T-helper 1 cell (primary cell): ENCODE measurements at places on chromosomes 11 and 22.

DNA sequence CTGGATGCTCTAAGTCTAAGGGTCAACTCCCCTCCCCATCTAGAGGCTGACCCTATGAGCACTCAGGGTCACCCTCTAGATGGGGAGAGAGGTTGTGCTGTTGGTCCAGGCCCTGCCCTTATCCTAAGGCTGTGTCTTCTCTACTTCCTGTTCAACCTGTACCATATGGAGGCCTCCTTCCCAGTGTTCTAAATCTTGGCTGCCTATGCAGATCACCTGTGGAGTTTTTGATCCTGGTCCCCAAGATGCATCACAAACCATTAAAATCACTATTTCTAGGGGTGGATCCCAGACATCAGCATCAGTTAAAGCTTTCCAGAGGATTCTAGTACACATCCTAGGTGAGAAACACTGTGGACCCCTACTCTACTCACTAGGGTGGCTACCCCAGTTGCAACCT lies 26.2 kb downstream of the LARGE1 start:
- DNase-seq: no peak

- DNase-seq: no peak
Measured at GRCh38 chr22:40220316-40221054, 42.8 kb downstream of the TNRC6B start.

- no peak for DNase-seq
Measured at GRCh38 chr11:9590717-9591116, 17.2 kb downstream of the WEE1 start.

DNA sequence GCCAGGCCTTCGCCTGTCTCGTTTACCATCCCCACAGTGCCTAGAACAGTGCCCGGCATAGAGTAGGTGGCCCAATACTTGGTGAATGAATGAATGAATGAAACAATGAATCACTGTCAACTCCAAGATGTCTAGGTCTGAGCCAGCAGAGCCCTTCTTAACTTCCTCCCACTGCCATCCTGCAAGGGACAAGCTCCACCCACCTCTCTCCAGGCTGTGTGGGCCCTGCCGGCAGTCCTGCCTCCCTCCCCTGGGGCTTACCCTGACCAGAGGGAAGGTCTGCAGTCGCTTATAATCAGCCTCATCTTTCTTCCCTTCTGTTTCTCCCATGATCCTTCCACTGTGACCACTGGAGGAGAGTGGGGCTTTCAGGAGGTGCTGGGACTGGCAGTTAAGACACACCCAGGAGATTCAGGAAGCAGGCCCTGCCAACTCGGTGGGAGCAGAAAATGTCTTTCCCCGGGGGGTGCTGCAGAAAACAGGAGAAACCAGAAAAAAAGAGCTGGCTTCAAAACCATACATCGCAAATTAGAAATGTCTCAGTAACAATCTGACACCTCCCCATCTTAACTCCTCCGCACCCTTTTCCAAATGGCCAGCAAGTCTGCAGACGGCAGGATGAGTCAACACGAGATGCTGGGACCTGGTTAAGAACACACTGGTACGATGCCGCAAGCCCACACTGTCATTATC lies 11.4 kb downstream of the DNAL4 start:
- no peak for DNase-seq

- no peak for DNase-seq
Measured at GRCh38 chr11:120273432-120273831, 33.5 kb downstream of the POU2F3 start.

GRCh38 chr11:99015634-99016454 lies 4.9 kb upstream of the CNTN5 start:
- DNase-seq: no peak

- DNase-seq: no peak
Measured at GRCh38 chr11:35852056-35852455, 91.8 kb upstream of the LDLRAD3 start.
